Heart right ventricle (tissue), 16 donors: ENCODE measurements at places on chromosomes 1 and 21. TPM values are rescaled to one million over a fixed set of nuclear protein-coding genes. Genes with fewer than 3 reads are reported as not detected.

- H3K27ac ChIP-seq = peak overlapping the region; percentile 51
- DNase-seq = peak; percentile 84
- H3K36me3 ChIP-seq = no peaks in the 10 kb centered on the region
- H3K27me3 ChIP-seq = no peaks in the 10 kb centered on the region
These were observed 27.2 kb upstream of the TINAGL1 start for GRCh38 chr1:31548907-31549808.

DNA sequence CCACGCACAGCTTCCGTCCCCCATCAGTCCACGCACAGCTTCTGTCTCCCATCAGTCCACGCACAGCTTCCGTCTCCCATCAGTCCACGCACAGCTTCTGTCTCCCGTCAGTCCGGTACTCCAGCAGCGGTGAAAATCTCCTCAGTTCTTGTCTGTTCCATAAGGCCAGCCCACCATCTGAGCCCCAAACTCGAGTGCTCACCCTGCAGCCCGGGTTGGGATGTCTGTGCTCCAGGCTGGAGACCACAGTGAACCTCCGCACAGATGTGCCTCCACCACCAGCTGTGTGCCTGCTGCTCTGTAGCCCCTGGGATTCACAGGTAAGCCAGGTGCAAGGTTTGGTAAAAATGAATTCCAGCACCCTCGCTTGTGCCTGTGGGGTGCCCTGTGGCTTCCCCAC, 258.6 kb downstream of the NPHP4 start:
- H3K27ac ChIP-seq = no peak overlapping the region
- no peaks in the 10 kb centered on the region for H3K4me1 ChIP-seq
- no peaks in the 10 kb centered on the region for H3K36me3 ChIP-seq
- no peak overlapping the region for H3K4me3 ChIP-seq
- DNase-seq = no peak

DNA sequence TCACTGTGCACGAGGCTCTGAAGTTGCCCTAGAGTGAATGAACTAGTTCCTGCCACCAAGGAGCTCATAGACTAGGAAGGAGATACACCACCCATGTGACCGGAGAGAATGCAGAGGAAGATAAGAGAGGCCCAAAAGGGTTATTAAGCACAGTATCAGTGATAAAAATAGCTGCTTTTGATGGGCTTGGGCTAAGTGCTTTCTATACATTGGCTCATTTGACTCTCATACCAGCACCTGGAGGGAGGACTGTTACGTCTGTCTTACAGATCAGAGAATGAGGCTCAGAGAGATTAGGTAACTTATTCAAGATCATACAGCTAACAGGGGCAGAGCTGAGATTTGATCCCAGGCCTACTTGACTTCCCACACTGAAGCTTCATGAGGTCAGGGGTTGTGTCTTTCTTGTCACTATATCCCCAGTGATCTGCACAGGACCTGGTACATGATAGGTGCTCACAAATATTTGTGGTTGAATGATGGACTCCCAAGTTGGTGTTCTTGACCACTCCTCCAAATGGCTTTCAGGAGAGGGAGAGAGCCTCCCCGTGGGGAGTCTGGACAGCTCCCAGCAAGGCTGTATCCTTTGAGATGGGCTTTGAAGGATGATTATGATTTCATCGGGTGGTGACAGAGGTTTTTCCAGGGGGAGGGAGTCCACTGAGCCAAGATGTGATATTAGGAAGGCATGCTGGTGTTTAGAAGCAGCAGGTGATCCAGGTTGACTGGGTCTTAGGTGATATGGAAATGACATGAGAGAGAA, 14.4 kb downstream of the PPFIA4 start:
- no peak for DNase-seq
- peak overlapping the region; percentile 41 for H3K27ac ChIP-seq
- no peak overlapping the region for H3K4me3 ChIP-seq

Gene OR2T29
- polyA plus RNA-seq = not detected

Gene LCE1C
- not detected for polyA plus RNA-seq
